ENCODE measurements at places on chromosomes 6 and 20.

- DNase-seq: no peak
Observed at GRCh38 chr6:151690768-151691562, 116.5 kb upstream of the ESR1 start.

- no peak for DNase-seq
Observed at GRCh38 chr20:41054070-41054846, 25.6 kb downstream of the TOP1 start.

- no peak for DNase-seq
Observed at GRCh38 chr6:107565165-107565723, 75.3 kb downstream of the SOBP start.

DNA sequence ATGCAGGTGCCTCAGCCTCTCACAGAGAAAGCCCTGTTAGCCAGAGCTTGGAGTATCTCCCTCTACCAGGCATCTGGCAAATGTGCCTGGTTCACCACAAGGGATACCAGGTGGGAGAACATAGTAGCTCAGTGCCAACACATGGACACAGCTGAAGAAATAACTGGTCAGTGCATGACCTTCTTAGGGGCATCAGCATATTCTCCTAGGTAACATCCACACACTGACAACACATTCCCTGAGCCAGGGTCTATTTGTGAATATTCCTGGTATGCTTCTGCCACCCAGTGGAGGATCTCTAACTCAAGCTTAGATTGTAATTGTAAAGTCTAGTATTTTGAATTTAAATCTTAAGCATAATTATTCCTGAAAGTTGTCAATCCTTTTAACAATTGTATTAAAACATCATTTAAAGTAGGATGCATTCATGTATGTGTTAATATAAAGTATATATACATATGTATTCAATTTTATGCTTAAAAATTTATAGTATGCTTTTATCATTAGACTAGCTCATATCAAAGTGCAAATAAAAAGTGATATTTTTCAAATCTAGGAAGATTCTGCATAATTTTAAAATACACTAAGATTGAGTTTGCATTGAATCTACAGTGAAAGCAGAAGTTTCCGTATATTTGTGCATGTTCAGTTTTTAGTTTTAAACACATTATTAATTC is 45.3 kb upstream of the COL21A1 start:
- DNase-seq: no peak

- DNase-seq: no peak
Observed at GRCh38 chr20:62029296-62029695, 36.4 kb downstream of the TAF4 start.

- no peak for DNase-seq
Observed at GRCh38 chr6:33452496-33452895, 1.9 kb upstream of the ZBTB9 start.

DNA sequence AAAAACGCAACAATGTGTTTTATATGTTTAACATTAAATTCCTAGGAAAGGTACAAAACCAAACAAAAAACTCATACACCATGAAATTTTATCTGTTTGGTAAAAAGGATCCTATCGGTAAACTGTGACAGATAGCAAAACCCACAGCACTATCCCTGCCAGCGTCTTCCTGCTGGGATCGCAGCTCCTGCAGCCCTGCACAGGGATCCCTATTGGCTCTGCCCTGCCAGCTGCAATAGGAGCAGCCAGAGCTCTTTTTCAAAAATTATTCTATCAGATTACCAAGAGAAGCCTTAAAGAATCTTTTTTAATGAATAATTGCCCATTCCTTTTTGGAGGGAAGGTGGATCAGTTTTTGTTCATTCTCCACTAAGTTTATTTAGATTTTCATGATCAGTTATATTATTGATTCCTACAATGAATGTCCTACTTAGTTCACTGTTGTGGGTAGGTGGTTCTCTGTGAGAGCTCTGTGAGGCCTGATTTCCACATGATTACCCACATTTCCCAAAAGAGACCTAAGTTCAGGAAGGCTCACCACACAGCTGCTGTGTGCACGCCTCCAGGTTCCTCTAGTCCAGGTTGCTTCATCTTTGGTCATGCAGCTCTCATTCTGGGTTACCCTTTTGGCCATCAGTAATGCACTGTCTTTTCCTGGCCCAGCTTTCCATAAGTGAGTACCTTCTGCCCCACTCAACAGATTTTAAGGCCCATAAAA is 293.8 kb downstream of the FRK start:
- DNase-seq: no peak

GRCh38 chr6:92111386-92111785 is 1308.0 kb downstream of the EPHA7 start:
- DNase-seq: no peak

- no peak for DNase-seq
Observed at GRCh38 chr6:37906121-37906520, 86.6 kb downstream of the ZFAND3 start.

GRCh38 chr6:70389261-70389660 is 24.0 kb upstream of the FAM135A start:
- DNase-seq: no peak

GRCh38 chr6:153063936-153064335 is 61.4 kb upstream of the MTRF1L start:
- no peak for DNase-seq

- DNase-seq: no peak
Observed at GRCh38 chr6:46626228-46626909, 26.2 kb downstream of the CYP39A1 start.

- DNase-seq: no peak
Observed at GRCh38 chr6:147508866-147509608, 547 bp downstream of the SAMD5 start.

DNA sequence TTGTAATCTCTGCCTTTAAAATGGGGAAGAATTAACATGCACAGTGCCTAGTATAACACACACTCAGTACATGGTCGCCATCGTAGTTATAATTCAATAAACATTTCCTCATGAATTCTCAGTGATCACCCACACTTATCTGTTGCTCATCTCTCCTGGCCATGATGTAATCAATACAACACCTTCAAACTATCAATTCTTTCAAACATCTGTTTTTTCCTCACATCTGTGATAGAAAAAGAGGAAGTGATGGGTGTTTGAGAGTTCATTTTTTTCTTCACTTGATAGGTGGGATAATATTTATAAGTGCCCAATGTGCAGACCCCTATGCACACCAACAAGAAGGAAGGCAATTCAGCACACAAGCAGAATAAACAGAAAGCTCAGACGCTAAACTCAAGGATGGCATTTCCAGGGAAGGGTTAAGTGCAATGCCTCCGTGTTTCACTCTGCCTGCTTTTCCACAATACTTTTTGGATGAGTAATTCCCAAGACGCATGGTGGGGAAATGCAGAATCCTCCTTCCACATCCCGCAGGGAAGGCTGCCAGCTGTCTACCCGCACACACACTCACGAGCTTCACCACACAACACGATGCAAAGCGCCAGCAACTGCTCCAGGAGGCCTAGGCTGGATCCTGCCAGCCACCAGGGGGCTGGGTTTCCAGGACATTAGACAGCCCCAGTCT is 100.3 kb downstream of the GMPR start:
- no peak for DNase-seq

DNA sequence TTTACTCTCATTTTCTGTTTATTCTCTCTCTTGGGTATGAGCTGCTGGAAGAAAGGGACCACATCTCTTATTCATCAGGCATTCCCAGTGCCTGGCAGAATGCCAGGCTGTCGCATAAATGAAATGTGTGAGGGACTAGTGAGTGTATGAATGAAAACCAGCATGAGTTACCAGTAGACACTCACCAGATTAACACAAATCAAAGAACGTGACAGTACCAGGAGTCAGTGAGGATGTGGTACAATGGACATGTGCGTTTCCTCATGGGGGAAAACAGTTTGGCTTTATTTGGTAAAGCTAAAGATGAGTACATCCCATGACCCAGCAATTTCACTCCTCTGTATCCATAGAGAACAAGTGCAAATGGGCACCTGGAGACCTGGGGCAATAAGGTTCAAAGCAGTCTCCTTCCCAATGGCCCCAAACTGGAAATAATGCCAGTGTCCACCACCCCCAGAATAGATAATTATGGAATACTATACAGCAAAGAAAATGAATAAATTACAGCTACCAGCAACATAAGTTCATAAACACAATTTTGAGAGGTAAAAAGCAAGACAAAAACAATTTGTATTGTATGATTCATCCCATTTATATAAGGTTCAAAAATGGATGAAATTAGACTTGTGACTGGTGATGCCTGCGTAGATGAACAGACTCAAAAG is 93.3 kb downstream of the CDH22 start:
- no peak for DNase-seq

DNA sequence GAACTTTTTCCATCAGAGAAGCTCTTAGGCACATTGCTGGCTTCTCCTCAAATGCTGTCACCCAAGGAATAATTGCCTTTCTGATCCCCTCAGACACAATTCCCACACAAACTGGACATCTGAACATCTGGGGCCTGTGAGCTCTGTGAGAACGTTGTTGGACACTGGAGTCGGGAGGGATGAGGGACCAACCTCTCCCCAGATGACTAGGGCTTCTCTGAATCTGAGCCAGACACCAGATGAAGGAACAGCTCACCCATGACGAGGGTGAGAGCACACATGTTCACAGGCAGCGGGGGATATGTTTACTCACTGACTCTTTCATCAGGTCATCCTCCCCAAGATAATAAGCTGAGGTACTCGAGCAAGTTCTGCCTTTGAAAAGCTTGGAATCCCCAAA is 283.9 kb upstream of the SUPT3H start:
- no peak for DNase-seq

- DNase-seq: no peak
Observed at GRCh38 chr20:45067558-45067957, 33.4 kb downstream of the KCNS1 start.

- DNase-seq: no peak
Observed at GRCh38 chr6:150328744-150329405, 39.9 kb upstream of the IYD start.

GRCh38 chr6:4624726-4625125 is 151.5 kb upstream of the CDYL start:
- no peak for DNase-seq

- no peak for DNase-seq
Observed at GRCh38 chr20:24166123-24166381, 177.5 kb upstream of the GGTLC1 start.

DNA sequence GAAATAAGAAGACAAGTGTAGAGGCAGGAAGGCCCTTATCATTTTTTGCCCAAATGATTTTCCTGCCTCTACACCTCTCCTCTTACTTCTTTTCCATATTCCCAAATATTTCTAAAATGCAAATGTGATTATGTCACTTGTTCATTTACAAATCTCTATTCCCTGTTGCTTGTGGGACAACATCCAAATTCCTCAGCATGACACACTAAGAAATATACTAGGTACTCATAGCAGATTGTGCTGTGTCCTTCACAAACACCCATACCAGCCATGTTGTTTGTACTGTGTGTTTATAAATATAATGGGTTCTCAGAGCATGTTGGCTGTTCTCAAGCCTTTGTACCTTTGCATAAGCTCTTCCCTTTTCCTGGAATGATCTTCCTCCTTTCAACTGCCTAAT is 17.7 kb upstream of the FYN start:
- DNase-seq: no peak
